ENCODE measurements at places on chromosomes 7 and 10. TPM values are rescaled to one million over a fixed set of nuclear protein-coding genes. Genes with fewer than 3 reads are reported as not detected.
A peak's percentile ranks its signal among the peaks of the same experiment; 100 is the strongest.

DNA sequence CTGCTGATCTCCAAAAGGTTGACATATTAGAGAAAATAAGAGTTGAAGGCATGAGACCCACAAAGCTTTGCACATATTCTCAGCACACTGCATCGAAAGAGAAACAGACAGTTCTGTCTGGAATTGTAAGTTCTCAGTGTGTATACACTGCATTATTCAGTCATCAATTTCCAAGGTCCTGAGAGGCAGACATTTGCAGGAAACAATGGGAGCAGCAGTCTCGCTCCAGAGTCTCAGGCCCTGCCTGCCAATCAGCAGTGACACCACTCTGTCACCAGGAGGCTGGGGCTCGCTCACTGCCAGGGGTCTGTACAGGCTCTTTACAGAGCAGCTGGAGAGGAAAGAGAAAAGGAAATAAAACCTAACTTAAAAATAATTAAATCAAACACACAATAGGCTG, 36.3 kb downstream of the JAZF1 start:
- DNase-seq = peak; percentile 59

GRCh38 chr10:49398000-49398861, 2.3 kb upstream of the DRGX start:
- DNase-seq = peak; percentile 79

- no peak for DNase-seq
Observed at GRCh38 chr10:58622246-58622645, 109.6 kb downstream of the BICC1 start.

ADAMTS14 gene
- total RNA-seq = 1.1 TPM

- no peak for DNase-seq
Observed at GRCh38 chr7:49766966-49767365, 6.5 kb upstream of the VWC2 start.

GRCh38 chr10:103980288-103980906, 13.5 kb downstream of the SLK start:
- no peak for DNase-seq

GRCh38 chr7:12655161-12655560, 32.3 kb upstream of the ARL4A start:
- no peak for DNase-seq

DNA sequence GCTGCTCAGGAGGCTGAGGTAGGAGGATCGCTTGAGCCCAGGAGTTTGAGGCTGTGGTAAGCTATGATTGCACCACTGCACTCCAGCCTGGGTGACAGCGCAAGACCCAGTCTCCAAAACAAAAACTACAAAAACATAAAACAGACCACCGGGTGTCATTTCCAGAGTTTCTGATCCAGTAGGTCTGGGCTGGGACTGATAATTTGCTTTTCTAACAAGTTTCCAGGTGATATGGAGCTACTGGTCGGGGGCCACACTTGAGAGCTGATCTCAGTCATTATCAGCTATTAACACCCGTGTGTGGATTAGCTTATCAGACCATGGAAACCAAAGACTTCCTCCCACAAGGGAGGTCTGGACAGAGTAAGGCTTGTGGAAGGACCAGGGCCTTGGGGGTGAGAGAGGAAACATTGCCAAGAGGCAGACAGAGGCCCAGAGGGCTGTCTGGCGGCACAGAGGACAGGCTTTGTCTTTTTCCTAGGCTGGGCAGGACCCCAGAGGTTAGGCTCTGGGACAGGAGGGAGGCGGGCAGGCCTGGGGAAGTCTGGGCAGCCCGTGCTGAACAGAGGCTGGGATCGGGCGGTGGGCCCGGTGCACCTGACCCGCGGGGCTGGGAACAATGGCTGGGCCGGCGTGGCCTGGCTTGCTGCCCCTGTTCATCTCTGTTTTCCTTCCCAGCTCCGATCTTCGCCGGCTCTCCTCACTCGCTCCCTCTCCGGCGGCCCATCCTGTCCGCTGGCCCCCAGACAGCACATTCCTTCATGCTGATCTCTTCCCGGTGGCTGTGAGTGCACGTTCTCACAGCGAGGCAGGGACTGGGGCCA, 25.2 kb downstream of the TMEM270 start:
- DNase-seq = peak; percentile 42

- DNase-seq = no peak
Observed at GRCh38 chr10:59711871-59712494, 2.3 kb upstream of the SLC16A9 start.

GRCh38 chr10:68142761-68143160, 33.5 kb downstream of the MYPN start:
- no peak for DNase-seq

- DNase-seq = no peak
Observed at GRCh38 chr10:119395280-119396007, 147.1 kb downstream of the RGS10 start.

DNA sequence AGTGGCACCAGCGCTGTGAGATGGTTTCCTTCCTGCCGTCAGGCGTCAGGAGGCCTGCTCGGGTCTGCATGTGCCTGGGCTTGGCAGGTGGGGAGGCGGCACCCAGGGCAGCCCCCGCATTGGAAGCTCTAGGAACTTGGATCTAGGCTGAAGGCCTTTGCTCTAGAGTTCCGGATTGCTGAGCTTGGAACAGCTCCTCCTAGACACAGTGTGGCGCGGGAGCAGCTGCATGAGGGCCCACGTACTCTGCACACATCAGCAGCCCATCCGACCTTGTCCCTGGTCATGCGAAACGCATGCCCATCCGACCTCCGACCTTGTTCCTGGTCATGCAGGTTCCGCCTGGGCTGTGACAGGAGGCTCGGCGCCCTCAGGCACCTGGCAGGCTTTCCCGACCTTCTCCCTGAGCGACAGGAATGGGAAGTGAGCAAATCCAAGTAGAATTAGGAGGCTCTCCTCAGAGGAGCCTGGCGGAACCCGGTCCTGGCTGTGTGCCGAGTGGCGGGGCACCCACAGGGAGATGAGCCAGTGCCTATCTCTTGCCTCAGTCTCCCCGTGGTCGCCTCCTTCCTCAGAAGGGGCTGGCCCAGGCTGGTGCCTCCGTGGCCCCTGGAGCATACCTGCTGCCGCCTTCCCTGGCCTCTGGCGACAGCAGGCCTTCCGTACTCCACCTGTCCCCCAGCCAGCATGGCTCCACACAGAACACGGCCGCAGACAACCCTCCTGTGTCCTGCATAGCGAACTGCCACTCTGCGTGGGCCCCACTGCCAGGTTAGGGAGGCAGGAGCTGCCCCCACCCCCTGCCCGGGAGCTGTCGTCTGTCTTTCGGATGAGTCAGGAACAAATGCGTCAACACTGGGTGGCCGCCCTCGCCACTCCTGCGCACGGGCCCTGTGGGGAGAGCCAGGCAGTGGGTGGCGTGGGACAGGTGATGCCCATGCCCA, 12.0 kb downstream of the GET4 start:
- no peak for DNase-seq

SLC39A12 gene
- total RNA-seq = 0.10 TPM

DNA sequence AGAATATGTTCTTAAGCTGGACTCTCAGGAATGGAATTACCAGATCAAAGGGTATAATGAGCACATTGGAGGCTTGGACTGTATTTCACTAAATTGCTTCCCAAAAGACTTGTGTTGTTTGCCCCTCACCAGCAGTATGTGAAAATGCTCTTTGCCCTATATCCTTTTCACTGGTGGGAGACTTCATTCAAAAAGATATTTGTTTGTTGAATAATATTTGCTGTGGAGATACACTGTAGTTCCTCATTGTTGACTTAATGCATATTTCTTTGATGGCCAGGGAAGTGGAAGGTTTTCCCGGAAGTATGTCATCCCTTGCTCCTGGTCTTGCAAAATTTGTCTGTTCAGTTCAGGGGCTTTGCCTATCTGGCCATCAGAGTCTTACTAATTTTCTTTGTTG, 19.4 kb downstream of the GSTO2 start:
- no peak for DNase-seq

- no peak for DNase-seq
Observed at GRCh38 chr7:137933270-137934017, 68.4 kb downstream of the CREB3L2 start.

SAMD8 gene
- total RNA-seq = 29.0 TPM

GRCh38 chr7:158655931-158656441, 48.6 kb downstream of the NCAPG2 start:
- no peak for DNase-seq

MBL2 gene
- total RNA-seq = not detected

- no peak for DNase-seq
Observed at GRCh38 chr7:146542101-146542500, 425.5 kb downstream of the CNTNAP2 start.

HKDC1 gene
- 0.31 TPM for total RNA-seq

GRCh38 chr7:44064791-44065430, 456 bp downstream of the PGAM2 start:
- DNase-seq = no peak

PPP1R3C gene
- total RNA-seq = 0.31 TPM

- DNase-seq = no peak
Observed at GRCh38 chr10:1115607-1115955, 59.4 kb downstream of the WDR37 start.

Data from endothelial cell (in vitro differentiated cells).